NCI-H510A (cell line): ENCODE measurements at places on chromosomes 7 and 10.
A peak's percentile ranks its signal among the peaks of the same experiment; 100 is the strongest.

- no peak for DNase-seq
Observed at GRCh38 chr10:33009244-33010131, 51.5 kb upstream of the ITGB1 start.

DNA sequence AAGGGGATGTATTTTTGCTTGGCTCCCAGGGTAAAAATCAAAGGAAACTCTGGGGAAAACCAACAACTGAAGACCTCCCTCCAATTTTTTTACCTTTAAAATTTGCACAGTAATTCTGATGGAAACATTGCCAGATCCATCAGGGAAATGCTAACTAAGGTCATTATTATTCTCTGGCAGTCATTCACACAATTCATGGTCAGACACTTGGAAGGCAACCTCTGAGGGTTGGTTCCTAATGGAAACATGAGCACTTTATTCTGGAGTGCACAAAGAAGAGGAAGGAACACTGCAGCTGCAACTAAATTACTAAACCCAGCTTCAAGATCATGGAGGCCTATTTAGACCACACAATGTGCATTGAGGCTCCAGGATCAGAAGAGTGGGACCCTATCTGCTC is 34.2 kb downstream of the SRI start:
- DNase-seq, result no peak

- peak; percentile 30 for DNase-seq
Observed at GRCh38 chr10:5666008-5666840, at the start of gene ASB13. TSS of gene ASB13 (minus strand) at chr10:5666595. CDS start at chr10:5666551, 44 bp downstream.

DNA sequence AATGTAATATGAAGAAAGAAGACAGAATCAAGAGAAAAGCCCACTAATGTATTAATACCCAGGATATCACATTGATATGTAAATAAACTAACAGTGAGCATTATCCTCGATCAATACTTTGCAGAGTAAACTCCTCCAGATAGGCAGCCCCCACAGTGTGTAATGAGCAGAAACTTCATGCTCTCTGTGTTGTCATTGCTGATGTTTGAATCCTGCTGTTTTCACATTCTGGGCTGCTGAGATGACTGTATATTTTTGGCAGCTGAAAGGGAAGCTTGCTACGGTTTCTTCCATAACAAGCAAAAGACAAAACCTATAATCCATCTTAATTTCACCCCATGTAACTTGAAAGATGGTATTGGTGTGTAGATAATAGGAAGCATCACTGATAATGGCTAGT is 15.3 kb upstream of the THSD7A start:
- no peak for DNase-seq

- no peak for DNase-seq
Observed at GRCh38 chr7:2521952-2522591, 2.5 kb downstream of the LFNG start.

- DNase-seq, result no peak
Observed at GRCh38 chr7:2967253-2967652, 76.4 kb downstream of the CARD11 start.

- DNase-seq, result no peak
Observed at GRCh38 chr10:43707770-43708169, 59.1 kb upstream of the ZNF32 start.

GRCh38 chr10:28391283-28391682 is 88.4 kb upstream of the MPP7 start:
- DNase-seq, result no peak

DNA sequence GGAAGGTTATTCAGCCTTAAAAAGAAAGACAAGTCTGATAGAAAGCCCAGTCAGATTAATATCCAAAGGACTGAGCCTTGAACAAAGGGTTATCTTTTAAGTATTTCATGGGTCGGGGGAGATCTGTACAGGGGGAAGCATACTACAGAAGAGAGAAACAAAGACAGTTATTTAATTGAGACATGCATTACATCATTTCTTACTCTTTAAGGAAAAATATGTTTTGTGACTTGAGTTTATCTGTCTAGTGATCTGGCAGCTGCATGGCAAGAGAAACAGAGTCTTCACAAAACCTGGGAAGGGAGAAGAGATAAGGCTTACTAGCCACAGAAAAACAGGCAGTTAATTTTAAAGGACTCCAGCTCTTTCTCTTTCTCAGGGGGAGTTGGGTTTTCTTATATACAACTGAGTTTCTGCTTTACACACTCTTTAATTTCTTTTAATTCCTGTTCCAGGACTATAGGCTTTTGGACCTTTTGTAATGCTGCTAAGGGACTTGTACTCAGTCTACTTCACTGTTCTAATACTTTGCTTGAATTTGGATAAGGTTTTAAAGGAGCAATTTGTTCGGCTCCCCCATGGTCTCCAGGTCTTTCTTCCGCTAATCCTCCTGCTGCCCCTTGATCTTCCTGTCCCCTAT is 20.9 kb upstream of the CYP3A43 start:
- DNase-seq, result no peak

- no peak for DNase-seq
Observed at GRCh38 chr7:49866076-49866735, 92.8 kb downstream of the VWC2 start.

DNA sequence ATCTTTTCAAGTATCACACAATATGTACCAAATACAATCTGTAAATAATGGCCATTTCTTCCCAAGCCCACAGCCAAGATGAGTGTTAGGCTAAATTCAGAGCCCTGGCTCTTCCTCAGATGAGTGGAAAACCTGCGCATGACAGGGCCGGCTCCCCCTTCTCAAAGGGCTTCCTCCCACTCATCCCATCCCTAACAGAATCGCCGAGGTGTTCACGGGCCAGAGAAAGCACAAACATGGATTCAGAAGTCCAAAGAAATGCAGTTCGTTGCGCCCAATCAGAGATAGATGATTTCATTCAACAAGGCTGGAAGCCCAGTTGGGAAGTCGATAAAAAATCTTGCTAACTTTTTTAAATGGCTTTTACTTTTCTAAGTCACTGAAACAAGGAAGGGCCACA is 121.8 kb downstream of the UBE2H start:
- no peak for DNase-seq

- DNase-seq, result no peak
Observed at GRCh38 chr7:123748171-123748733, 551 bp downstream of the WASL start.

- DNase-seq, result no peak
Observed at GRCh38 chr7:118182593-118183427, 1.2 kb upstream of the LSM8 start.

GRCh38 chr7:2523461-2523936 is 3.9 kb downstream of the LFNG start:
- peak; percentile 99 for DNase-seq

DNA sequence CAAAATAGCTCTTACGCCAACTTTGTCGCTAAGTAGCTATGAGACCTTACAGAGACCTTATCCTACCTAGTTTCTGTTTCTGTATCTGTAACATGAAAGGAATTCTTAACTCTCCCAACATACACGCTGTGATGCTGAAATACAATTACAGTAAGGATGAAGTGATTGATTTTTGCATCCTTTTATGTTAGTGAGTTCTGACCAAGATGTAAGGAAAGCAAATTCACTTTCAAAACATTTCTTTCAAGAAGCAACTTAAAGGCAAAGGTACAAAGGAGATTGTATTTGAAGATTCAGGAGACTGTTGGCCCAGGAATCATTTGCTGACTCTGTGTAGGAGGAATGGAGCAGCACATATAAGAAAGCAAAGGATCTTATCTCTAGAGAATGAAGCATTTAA is 7.1 kb upstream of the ANK3 start:
- DNase-seq, result no peak
